ENCODE measurements at places on chromosomes 4 and X.

DNA sequence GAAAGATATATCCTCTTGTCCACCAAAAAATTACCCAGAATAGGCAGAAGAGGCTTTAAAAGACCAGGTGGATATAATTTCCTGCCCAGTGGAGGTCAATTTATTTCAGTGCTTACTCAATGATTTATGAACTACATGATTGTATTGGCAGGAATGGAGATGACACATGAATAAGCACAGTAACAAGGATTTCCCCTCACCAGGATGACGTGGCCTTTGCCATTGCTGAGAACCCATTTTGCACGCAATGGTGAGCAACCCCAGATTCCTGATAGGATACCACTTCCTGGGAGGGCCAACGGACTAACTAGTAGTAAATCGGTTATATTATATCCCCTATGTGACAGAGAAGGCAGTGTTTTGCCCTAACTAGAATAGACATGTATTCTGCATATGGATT is 11.6 kb upstream of the TTC29 start:
- no peak for DNase-seq

GRCh38 chr4:70873216-70873615 is 29.0 kb upstream of the MOB1B start:
- no peak for DNase-seq

DNA sequence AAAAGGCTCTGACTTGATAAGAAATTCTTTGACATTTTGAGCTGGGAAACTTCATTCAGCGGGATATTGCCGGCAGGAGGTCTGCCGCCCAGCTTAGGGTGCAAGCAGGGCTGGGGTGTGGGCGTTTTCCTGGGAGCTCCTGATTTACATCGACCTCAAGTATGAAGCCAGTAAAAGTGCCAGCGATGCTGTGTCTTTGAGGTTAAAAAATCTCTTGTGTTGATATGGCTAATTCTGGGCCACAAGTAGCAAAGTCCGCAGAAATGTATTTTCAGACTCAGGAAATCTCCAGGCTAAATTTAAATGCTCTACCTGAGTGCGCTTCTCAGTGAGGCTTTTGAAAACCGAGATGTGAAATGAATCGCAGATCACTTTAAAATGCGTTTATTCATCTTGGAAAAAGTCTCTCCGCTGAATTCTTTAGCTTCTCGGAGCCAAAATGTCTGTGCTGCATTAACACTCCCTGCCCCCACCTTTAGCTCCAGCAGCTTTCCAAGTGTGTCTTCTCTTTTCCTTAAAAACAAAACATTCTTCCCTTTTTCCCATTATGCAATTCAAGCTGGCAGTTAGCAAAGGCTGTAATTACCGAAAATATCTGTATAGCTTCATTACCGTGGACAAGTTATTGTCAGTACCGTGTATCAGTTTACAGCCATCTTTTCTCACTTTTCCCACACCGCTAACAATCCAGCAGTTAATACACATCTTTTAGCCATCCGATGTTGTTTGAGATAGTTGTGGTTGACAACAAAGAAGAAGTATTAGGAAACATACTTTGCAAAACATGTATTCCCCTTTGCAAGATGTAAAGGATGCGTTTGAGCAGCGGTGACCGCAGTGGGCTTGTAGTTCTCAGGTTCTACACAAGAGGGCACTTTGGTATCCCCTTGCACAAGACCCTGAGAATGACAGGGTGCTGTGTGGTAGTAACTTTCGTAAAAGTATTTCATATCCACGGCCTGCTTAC is 136.0 kb upstream of the STX18 start:
- DNase-seq = no peak

DNA sequence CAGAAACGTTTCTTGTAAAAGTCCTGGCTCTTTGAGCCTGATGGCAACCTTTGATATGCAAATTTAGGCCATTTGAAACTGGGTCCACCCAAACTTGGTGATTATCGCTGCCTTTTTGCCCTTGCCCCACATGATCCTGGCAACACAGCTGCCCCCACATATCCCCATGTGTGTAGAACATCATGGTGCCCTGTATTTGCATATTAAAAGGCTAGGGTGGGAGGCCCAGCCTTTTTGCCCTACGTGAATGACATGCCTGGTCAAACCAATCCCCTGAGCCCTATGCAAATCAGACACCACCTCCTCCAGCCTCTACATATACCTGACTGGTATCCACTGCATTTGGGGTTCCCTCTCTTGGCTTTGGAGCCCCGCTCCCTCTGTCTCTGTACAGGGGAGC is 202.4 kb downstream of the MAB21L2 start:
- DNase-seq = no peak

DNA sequence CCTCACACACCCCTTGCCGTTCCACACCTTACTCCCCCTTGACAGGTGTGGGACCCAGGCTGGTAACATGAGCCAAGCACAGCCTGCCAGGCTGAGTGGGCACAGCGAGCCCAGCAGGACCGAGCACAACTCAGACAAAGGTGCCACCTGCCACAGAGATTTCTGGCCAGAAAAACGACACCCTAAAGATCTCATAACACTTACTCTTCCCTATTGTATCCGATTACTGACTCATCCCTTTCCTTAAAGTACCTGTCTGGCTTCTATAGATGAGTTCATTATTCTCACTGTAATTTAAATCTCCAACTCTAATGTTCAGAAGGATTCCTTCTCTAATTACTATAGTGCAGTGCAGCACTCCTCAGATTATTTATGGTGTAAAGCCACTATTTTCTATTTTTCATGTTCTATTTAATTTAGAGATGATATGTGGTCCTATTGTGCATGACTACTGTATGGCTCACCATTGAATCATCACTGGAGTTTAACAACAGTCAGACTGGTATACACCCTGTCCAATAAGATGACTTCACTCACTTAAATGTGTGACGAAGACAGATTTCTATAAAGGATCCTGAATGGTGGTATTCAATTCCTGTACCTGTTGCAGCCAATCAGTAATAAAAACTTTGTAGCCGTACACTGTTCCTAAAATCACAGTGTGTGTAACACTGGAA is 7.6 kb upstream of the SYTL5 start:
- no peak for DNase-seq

GRCh38 chrX:100871594-100872560 is 2.3 kb downstream of the NOX1 start:
- DNase-seq = no peak

DNA sequence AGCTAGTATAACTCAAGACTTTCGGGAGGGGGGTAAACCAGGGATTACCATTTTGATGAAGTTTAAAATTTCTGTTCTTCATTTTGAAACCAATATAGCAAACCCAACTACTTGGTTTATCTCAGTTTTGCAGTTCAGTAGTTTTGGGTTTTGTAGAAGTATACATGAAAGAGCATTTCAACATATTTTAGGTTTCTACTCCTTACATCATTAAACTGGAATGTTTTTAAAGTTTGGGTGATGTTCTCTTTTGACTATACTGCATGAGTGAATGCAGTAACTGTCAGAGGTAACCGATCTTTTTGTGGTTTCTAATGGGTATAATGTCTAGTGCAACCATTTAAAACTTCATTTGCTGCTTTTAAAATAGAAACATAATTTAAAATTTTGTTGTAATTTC is 248.3 kb upstream of the MAD2L1 start:
- DNase-seq = no peak

GRCh38 chr4:151553874-151554273 is 144.9 kb downstream of the FHIP1A start:
- DNase-seq = no peak

GRCh38 chr4:98203332-98204235 is 57.6 kb upstream of the RAP1GDS1 start:
- DNase-seq = no peak

- DNase-seq = no peak
Measured at GRCh38 chr4:111689731-111690130, 455.5 kb upstream of the FAM241A start.

All from NCI-H1436 (cell line).